ENCODE measurements at places on chromosomes 6 and 20. TPM values are rescaled to one million over a fixed set of nuclear protein-coding genes. Genes with fewer than 3 reads are reported as not detected.

SCGN gene
- not detected for total RNA-seq

PAK1IP1 gene
- 18.6 TPM for total RNA-seq

MCCD1 gene
- total RNA-seq: not detected

CLIC5 gene
- not detected for total RNA-seq

ANGPT4 gene
- not detected for total RNA-seq
